ENCODE measurements at places on chromosomes 16 and 17.

- DNase-seq: no peak
These were observed 5.8 kb upstream of the GSE1 start for GRCh38 chr16:85607321-85607765.

GRCh38 chr17:79073016-79073705 is 1.5 kb upstream of the ENGASE start:
- DNase-seq: no peak

- DNase-seq: peak; percentile 41
These were observed 25.7 kb downstream of the ARHGAP23 start for GRCh38 chr17:38453951-38454421.

DNA sequence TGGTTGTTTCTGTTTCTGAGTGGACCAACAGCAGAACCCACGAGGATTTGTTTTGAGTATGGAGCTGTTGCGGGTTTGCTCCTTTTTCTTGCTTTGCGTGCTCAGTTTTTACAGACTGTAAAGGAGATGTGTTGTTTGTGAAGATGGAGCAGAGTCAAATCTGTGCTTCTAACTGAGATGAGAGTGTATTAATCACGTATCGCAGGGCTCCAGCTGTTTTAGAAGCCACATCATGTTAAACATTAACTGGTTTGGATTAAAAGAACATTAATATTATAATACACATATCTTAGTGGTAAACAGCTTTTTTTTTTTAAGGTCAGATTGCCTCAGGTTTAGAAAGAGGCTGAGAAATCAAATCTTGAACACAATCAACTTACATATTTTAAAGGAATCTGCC is 69.4 kb downstream of the YPEL2 start:
- DNase-seq: peak; percentile 23

- no peak for DNase-seq
These were observed 91.4 kb downstream of the CACNG3 start for GRCh38 chr16:24347556-24347955.

DNA sequence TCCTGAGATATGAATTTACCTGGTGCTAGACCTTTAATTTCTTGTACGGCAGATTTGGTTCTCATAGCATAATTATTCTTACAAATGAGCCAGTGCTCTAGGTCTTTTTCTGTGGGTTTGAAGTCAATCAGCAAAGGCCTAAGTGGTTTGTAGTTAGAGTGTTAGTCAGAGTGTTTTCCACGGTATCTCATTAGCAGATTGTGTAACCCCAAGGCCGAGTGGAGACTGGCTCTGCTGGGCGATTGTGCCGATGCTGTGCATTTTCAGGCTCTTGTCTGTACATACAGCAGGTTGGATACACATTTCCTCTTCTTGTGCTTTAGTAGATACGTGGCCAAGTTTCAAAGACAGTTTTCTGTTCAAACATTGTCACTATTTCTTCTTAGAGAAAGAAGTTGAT is 78.6 kb upstream of the CA10 start:
- no peak for DNase-seq

DNA sequence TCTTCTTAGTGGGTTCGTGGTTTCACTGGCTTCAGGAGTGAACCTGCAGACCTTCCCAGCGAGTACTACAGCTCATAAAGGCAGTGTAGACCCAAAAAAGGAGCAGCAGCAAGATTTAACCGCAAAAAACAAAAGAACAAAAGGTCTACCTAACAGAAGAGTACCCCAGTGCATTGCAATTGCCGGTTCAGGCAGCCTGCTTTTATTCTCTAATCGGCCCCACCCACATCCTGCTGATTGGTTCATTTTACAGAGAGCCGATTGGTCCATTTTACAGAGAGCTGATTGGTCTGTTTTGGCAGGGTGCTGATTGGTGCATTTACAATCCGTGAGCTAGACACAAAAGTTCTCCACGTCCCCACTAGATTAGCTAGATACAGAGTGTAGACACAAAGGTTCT is 2.0 kb upstream of the ARRB2 start:
- DNase-seq: no peak
